ENCODE measurements at places on chromosomes 3 and 15. TPM values are rescaled to one million over a fixed set of nuclear protein-coding genes. Genes with fewer than 3 reads are reported as not detected.

DNA sequence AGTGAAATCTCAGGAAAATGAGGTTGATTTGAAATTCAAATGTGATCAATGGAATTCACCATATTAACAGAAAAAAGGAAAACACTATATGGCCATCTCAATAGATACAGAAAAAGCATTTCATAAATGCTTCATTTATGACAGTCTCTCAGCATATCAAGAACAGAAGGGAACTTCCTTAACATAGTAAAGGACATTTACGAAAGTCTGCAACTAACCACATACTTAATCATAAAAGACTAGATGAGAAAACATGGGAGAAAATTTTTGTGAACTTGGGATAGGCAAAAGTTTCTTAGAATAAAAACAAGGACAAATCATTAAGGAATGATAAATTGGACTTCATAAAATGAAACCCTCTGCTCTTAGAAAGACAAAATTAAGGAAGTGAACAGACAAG is 24.7 kb upstream of the TIPARP start:
- no peaks in the 10 kb centered on the region for H3K36me3 ChIP-seq
- no peaks in the 10 kb centered on the region for H3K4me1 ChIP-seq
- H3K27me3 ChIP-seq: no peaks in the 10 kb centered on the region
- no peak overlapping the region for H3K27ac ChIP-seq
- H3K4me3 ChIP-seq: no peak overlapping the region

- H3K4me3 ChIP-seq: no peak overlapping the region
- H3K27ac ChIP-seq: no peak overlapping the region
- no peaks in the 10 kb centered on the region for H3K27me3 ChIP-seq
- H3K36me3 ChIP-seq: no peaks in the 10 kb centered on the region
- DNase-seq: no peak
- H3K4me1 ChIP-seq: peaks cover 9% of the 10 kb centered on the region
Observed at GRCh38 chr15:70034596-70034995, 63.1 kb downstream of the TLE3 start.

- no peaks in the 10 kb centered on the region for H3K27me3 ChIP-seq
- no peaks in the 10 kb centered on the region for H3K36me3 ChIP-seq
- H3K4me3 ChIP-seq: no peak overlapping the region
- DNase-seq: peak; percentile 12
- H3K4me1 ChIP-seq: peaks cover 44% of the 10 kb centered on the region
- no peak overlapping the region for H3K27ac ChIP-seq
Observed at GRCh38 chr3:56125358-56126005, 342.8 kb downstream of the ERC2 start.

- H3K27me3 ChIP-seq: no peaks in the 10 kb centered on the region
- peak; percentile 51 for DNase-seq
- peaks cover 16% of the 10 kb centered on the region for H3K4me1 ChIP-seq
- no peaks in the 10 kb centered on the region for H3K36me3 ChIP-seq
- H3K4me3 ChIP-seq: no peak overlapping the region
- no peak overlapping the region for H3K27ac ChIP-seq
Observed at GRCh38 chr3:19543212-19543841, 390.7 kb downstream of the EFHB start.

Gene CCR2
- total RNA-seq: not detected

Gene LCTL
- 19.2 TPM for total RNA-seq

GRCh38 chr3:38521391-38521987 is 25.3 kb downstream of the EXOG start:
- peaks cover 21% of the 10 kb centered on the region for H3K4me1 ChIP-seq
- H3K27ac ChIP-seq: no peak overlapping the region

Gene TIMP4
- total RNA-seq: 0.15 TPM

Gene PXYLP1
- 30.5 TPM for total RNA-seq

- DNase-seq: no peak
- no peaks in the 10 kb centered on the region for H3K27me3 ChIP-seq
- H3K36me3 ChIP-seq: no peaks in the 10 kb centered on the region
Observed at GRCh38 chr3:149235599-149236424, 14.2 kb upstream of the CP start.
